Stimulated activated CD8-positive, alpha-beta memory T cell treated with anti-CD3 and anti-CD28 coated beads, Interleukin-12 subunit alpha, Interleukin-12 subunit beta, amount 100 ng/mL, for 4 hours (primary cell): ENCODE measurements at places on chromosomes 16 and 17.

DNA sequence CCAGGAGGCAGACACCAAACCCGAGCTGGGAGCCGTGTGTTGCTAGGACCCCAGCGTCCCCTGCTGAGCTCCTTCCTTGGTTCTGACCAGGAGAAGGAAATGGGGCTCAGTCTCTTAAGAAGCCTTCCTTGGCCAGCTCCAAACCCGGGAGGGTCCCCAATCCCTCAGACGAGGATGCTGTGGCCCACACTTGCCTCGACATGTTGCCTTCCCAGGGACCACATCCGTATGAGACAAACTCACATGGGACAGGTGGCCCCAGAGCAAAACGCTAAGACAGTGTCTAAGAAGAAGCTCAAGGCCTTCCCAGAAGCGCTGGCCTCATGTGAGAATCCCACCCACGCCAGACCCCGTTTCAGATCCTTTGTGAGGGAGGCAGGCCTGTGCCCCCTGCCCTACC lies 19.8 kb downstream of the LGALS9 start:
- DNase-seq = no peak

GRCh38 chr16:20263138-20263855 lies 64.0 kb downstream of the GP2 start:
- no peak for DNase-seq

- no peak for DNase-seq
Observed at GRCh38 chr16:69056421-69056820, 49.0 kb upstream of the HAS3 start.

GRCh38 chr17:80930335-80931279 lies 61.0 kb upstream of the CHMP6 start:
- DNase-seq = no peak

DNA sequence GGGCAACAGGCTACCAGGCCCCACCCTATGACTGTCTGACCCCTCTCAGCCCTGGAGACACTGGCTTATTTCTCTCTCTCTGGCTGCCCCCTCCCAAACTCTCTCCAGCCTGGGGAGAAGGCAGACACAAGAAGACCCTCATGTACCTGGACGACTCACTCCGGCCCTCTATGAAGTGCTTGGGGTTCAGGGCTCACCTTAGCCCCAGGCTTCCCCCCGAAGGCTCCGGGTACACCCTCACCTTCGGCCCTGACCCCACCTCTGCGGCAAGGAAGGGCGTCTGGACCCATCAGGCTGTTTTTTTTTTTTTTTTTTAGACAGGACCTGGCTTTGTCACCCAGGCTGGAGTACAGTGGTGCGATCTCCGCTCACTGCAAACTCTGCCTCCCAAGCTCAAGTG lies 906 bp upstream of the CARMIL2 start:
- DNase-seq = no peak

DNA sequence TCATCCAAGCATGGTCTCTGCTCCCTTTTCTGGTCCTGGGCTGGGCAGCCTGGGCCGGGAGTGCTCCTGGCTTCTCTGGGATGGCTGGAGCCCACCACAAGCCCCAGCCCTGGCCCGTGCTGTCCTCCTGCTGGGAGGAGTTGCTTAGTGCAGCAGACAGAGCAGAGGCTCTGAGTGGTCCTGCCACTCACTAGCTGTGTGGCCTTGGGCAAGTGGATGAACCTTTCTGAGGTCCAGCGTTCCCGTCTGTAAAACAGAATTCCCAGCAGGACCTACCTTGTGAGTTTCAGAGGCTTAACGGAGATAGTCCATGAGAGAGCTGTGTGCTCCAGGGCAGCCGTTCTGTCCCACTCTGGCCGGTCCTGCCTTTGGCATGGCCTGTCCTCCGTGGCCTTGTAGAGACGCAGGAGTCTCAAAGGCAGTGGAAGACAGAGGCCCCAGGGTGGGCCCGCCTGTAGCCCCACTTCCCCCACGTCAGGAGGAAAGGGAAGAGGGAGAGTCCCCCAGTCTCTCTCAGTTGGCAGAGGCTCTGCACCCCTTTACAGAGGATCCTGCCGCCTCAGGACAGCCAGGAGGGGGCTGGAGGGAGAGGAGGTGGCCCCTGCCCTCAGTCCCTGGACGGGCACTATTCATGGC lies 7.8 kb downstream of the MYO15B start:
- no peak for DNase-seq
